ENCODE measurements at places on chromosomes 11 and 22.

DNA sequence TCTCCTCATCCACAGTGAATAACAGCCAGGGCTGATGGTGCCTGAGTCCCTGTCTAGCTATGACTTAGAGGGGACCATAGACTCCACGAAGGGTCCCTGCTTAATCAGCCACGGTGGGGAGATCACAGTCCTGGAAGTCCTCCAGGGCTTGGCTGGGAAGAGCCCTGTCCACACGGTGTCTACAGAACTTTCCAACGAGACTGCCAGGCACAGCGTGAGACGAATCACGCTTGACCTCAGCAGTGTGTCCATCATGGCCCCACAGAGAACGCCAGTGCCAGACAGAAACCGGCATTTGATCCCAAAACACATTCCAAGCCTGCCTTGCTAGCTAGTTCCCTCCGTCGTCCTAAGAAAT is 143.4 kb downstream of the CRYBB2 start:
- DNase-seq = no peak

- no peak for DNase-seq
These were observed 69.7 kb upstream of the LMO1 start for GRCh38 chr11:8333376-8333775.

DNA sequence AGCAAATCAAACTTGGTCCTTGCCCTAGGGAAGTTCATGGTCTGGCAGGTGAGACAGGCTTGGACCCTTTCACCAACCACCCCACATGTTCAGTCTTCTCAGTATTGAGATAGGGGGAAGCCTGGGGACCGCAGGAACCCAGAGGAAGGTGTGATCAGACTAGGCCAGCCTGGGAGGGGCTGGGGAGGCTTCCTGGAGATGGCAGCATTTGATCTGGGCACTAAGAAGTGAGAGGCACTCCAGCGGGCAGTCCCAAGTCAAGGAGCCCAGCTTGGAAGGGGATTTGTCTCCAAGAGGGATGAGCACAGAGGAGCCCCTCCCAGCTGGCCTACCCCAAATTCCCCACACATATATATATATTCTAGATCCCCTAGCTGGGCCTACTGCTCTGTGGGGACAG is 5.4 kb downstream of the LRRC32 start:
- no peak for DNase-seq

DNA sequence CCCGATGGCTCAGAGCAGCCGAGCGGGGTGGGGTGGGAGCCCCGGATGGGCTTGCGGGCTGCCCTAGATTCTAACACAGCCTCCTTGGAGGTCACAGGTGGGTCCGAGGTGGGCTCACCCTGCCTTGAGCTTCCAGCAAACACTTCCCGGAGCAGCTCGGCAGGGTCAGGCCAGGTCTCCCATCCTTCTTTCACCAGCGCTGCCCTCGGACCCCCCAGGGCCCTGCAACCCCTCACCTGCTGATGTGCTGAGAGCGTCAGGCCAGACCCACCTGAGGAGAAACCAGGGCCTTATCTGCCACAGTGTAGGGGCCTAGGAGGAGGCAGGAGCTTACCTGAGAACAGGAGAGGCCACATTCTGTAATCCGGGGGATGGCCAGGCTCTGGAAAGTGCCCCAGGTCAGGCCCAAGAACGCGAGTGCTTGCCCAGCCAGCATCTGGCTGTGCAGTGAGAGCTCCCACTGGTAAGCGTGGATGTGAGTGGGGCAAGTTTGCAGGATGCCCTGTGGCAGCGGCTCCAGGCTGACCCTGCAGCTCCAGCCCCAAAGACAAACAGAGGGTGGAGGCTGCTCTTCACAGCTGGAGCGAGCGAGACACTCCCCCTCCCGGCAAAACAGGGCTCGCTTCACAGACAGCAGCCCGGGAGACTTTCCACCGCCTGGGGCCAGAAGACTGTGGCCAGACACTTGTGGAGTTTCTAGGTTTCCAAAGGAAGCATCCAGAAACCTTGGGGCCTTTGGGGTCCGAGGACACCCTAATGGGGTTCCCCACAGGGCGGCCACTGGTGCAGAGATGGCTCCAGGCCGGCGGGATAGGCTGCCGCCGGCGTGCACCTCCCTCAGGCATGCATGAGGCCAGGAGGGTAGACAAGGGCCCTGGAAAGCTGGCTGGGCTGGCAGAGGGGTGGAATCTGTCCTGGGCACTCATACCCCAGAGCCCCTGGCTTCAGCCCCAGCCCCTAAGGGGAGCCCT is at the start of gene IL17REL:
IL17REL (minus strand) TSS at position 555 of the 971 bp plus-strand sequence; CDS start at position 436, 119 bp downstream.
- no peak for DNase-seq

DNA sequence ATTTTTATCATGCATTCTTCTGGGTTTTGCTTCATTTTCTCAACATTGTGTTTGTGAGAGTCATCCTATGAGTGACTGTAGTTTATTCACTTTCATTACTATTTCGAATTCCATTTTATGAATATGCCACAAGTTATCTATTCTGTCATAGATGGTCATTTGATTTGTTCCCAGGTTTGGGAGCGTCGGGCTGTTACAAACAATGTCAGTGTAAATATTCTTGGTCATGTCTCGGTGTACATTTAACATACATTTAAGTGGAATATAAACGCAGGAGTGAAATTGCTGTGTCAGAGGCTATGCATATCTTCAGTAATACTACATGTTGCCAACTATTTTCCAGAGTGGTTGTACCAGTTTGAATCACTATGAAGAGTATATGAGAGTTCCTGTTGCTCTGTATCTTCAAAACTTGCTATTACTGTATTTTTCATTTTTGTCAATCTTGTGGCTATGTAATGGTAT is 2.4 kb downstream of the TRIM44 start:
- no peak for DNase-seq

All from thoracic aorta (tissue), 2 donors.